ENCODE measurements at places on chromosomes 7 and 10.

GRCh38 chr7:140641524-140642195, 1.0 kb upstream of the DENND2A start:
- DNase-seq: no peak

DNA sequence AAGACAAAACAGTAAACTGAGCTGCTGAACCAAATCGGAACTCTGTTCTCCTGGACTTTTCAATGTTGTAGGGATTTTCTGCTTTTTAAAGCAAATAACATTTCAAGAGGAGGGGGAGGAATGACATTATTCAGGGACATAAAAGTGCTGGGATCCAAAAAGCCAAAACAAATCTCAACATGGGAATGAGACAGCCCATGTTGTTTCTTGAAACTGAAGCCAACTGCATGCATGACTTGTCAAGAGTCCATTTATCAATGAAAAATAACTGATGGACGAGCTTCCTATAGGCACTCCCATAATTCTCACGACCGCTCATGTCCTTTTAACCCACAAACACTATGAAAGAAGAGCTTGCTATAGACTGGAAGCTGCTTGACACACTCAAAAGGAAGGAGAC, 27.8 kb downstream of the FAM53B start:
- DNase-seq: no peak

DNA sequence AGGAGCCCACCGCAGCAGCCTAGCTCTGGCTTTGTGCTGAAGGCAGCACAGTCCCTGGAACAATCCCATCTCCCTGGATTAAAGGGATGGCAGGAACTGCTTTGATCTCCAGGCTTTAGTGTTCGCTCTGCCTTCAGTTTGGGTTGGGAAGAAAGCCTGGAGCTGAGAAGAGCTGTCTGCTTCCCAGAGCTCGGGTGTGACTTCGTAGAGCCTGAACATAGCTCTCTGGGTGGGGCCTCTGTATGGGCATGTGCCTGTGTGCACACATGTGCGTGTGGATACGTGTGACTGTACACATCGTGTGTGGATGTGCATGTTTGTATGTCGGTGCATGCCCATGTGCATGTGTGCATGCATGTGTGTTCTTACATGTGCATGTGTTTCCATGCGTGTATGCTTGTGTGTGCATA, 8.7 kb downstream of the ADCY1 start:
- no peak for DNase-seq

DNA sequence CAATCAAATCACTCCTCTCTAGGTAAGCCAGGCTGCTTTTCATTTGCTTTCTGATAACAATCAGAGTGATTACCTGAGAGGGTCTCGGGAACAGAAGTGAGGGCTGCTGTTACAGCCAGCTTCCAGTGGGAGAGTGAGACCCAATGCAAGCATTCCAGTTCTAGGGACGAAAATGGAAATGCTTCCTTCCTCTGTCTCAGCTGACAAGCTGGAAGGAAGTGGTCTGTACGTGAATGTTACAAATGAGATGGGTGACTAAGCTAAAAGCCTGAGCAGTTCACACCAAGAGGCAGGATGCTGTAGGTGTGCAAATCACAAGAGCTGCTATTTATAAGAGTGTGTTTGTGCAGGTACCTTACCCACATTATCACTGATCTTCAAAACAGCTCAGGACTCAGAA, 772.4 kb downstream of the GRID1 start:
- no peak for DNase-seq

DNA sequence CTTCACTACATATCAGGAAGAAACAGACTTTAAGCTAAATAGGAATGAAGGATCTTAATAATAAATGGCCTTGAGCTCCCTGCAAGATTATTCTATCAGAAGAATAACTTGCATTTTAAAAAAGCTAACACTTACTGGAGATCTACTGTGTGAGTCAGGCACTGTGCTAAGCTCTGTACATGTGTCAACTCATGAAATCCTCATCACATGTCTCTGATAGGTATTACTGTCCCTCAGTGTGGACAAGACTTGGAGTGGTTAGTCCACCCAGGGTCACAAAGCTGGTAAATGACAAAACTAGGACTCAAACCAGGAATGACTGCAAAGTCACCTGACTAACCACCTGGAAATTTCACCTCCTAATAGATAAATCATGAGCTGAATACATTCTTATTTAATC, 57.1 kb upstream of the KCTD7 start:
- no peak for DNase-seq

- no peak for DNase-seq
Measured at GRCh38 chr7:92754919-92755581, 81.3 kb downstream of the CDK6 start.

DNA sequence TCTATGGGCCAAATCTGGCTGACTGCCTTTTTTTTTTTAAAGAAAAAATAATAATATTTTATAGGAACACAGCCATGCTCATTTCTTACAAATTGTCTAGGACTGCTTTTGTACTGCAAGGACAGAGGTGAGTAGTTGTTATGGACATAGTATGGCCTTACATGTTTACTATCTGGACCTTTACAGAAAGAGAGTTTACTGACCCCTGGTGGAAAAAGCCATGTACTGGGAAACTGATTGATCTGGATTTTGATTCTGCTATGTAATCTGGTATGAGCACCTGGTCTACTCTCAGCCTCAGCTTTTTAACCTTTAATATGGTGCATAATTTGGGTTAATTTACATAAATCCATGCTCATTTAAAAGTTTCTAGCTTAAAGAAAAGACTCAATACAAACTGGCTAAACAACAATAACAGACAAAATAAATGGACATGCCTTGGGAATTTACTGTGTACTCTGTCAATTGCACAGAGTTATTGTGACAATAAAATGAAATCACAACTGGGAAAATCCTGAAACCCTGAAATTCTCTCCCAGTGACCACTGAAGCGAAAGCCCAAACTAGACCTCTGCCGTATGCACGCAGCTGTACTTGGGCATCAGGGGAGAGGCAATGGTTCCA, 260.7 kb downstream of the BMPER start:
- DNase-seq: no peak

DNA sequence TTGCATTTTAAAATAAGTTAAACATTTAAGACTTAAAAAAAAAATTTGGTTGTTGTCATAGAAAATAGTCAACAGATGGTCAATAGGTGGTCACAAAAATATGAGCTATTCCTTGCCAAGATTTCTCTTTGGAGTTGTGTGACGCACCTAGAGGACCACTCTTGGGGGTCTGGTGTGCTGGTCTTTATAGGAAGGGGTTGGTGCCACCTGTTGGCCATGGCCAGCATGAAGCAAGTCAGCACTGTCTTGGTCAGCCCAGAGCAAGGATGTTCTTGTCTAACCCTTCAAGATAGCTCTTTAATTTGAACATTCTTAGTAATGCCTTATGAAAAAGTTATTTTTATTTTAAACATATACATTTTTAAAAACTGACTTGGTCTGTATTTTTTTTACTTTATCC, 267.9 kb upstream of the CNTNAP2 start:
- no peak for DNase-seq

- DNase-seq: no peak
Measured at GRCh38 chr10:46308666-46309450, 22.1 kb downstream of the ANTXRL start.

DNA sequence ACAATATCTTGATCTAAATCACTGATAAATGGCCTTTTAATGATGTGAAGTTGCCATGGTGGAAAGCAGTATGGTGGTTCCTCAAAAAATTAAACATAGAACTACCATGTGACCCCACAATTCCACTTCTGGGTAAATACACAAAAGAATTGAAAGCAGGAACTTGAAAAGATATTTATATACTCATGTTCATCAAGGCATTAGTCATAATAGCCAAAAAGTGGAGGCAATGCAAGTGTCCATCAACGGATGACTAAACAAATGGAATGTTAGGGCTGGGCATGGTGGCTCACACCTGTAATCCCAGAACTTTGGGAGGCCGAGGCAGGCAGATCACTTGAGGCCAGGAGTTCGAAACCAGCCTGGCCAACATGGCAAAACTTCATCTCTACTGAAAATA, 2.0 kb upstream of the DNAJC12 start:
- no peak for DNase-seq

- DNase-seq: no peak
Measured at GRCh38 chr7:2237109-2237602, 4.4 kb upstream of the MAD1L1 start.

DNA sequence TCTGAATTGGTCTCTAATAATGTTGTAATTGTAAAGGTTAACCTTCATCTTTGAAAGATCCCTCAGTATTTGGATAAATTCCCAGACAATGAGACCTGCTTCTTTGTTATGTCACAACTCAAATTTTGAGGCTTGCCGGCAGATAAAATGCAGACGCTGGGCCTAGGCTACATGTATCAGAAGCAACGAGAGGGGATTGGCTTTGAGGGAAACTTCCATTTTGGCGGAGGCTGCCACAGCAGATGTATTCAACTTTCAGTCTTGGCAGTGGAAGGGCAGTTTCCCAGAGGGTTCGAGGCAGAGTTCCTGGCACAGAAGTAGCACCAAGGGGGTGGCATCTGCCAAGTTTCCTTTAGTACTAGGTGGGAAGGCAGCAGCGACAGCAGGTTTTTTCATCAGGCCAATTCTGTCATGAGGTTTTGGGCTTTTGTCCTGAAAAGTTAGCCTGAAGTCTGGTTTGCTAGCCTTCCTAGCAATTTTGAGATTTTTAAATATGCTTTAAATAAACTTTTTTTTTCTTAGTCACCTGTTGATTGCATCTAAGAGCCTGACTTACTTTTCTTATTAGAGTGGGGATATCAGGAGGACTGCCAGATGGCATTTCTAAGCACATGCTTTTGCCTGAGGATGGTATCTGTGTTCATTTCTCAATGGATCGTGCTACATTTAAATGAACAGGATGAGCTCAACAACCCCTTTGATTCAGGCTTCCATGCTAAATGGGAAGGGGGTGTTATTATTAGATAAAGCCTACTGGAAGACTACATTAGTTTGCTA, 89.5 kb upstream of the FAM3C start:
- DNase-seq: no peak

- DNase-seq: no peak
Measured at GRCh38 chr10:125340903-125341302, 180.5 kb upstream of the CTBP2 start.

DNA sequence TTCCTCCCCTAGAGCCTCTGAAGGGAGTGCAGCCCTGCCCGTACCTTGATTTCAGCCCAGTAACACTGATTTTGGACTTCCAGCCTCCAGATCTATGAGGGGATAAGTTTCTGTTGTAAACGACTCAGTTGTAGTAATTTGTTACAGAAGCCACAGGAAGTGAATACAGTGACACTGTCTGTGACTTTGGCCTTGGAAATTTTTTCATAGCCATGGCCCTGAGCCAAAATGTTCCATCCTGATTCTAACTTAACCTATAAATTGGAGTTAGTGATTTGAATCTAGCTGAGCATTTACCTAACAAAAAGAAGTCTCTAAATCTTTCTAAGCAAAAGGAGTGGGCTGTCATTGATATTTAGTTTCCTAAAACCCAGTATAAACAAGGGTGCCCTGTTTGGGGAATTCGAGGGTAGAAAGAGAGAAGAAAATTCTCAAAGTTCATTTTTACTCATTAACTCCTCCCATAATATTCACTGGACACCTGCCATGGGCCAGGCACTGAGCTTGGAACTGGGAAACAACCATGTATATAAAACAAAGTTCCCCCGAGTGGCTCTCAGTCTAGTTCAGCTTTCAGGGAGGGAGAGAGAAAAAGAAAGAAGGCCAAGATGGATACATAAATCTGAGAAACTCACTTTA, 162.3 kb downstream of the SKIDA1 start:
- no peak for DNase-seq

- no peak for DNase-seq
Measured at GRCh38 chr7:114104035-114104434, 185.2 kb upstream of the PPP1R3A start.

DNA sequence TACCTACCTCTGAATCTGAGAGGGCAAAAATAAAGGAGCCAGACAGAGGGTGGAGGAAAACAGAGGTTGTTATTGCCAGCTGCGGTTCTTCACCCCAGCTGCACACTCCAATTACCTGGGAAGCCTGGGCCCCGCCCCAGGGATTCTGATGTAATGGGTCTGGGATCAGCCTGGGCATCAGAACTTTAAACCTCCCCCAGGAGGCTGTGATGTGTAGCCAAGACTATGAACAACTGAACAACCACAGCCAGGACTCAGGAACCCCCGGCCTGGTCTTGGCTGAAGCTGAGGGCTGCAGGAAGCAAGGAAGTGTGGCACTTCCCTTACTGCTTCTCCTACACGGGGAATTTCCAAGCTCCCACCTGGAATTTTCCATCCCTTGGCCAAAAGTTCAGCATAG, 89.3 kb downstream of the HIP1 start:
- DNase-seq: no peak

- DNase-seq: no peak
Measured at GRCh38 chr7:13407911-13408310, 581.6 kb downstream of the ETV1 start.

DNA sequence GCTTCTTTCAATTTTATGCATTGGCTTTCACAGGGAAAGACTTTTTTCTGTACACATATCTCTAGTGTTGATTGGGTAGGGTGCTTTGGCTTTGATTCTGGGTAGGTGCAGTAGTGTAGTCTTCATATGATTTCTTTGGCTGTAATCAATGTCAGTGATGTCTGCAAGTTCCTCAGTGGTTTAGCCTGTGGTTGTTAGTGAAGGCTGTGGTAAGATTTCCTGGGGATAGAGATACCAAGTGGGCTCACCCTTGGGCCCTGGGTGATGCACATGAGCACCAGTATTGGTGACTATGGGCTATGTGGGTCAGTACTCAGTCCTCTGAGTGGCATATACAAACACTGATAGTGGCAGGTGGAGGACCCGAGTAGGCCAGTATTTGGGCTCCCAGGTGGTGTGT, 13.0 kb downstream of the GIMAP8 start:
- no peak for DNase-seq

GRCh38 chr7:11466517-11467105, 365.4 kb downstream of the THSD7A start:
- no peak for DNase-seq

DNA sequence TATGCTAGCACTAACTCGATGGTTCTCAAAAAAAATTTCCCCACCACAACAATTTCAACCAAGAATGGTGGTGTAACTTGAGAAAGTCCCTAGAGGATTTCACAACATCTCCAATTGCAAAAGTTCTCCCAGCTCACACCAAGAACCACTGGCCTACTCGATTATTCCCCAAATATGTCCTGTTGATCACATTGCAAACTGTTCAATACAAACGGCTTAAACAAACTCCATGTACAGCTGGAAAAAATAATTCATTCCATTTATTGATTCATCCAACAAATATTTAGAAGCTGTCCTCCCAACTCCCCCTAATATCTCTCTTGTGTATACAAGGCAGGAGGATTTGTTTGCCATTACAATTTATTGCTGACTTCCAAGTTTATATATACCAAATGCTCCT, 19.1 kb downstream of the TMEM176B start:
- DNase-seq: no peak

GRCh38 chr10:33306126-33306525, 28.3 kb downstream of the NRP1 start:
- DNase-seq: no peak
